ENCODE measurements at places on chromosomes 7 and 10.

- no peak for DNase-seq
Observed at GRCh38 chr10:27699776-27700175, 45.8 kb downstream of the MKX start.

DNA sequence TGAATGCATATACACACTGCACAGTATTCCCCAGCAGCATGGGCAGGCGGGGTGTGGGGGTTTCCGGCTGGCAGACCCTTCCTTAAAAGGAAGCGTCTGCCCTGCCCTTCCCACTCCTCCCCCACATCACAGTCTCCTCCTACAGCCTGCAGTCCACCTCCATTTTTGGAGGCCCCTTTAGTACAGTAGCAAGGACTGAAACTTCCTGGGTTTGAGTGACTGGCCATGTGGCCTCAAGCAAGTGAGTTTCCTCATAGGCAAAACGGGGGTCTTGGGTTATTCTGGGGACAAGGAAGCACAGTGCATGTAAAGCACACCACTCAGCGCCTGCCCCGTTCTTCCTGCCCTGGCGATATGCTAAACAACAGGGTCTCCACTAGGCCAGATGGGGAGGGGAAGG lies 62.1 kb upstream of the COL13A1 start:
- no peak for DNase-seq

DNA sequence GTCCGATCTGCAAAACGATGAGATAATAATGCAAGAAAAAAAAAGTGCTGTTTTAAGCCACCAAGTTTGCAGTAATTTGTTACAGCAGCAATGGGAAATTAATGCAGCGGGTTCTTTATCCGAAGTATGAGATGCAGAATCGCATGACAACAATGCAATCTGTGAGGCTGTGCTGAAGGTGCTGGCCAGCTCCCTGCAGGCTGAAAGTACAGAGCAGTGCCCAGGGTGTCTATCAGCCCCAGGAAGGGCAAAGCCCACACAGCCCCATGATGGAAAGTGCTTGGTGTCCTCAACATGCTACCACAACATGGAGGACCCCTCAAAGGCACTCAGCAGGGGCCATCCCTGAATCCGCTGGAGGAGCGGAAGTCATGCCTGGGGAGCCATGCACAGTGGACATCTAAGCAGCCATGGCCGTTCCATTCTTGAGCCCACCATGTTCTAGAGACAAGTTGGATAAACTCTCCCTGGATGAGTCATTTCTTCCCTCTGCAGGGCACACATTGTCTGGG lies 199.5 kb upstream of the PFKP start:
- DNase-seq, result no peak

GRCh38 chr10:97887399-97887798 lies 37.8 kb downstream of the GOLGA7B start:
- no peak for DNase-seq

DNA sequence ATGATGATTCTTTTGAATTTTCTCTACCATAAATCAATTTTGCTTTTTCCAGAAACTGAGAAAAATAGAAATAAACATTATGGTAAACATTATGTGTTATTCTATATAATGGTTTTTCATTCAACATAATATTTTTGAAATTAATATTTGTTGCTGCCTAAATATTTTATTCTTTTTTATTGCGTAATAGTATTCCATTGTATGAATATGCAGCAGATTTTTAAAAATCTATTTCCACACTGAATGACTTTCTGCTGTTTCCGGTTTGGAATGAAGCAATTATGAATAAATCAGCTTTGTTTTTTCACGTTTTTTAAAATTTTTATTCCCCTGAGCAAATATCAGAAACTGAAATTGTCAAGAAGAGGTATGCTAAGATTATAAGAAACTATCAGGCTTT lies 335.2 kb upstream of the KCND2 start:
- no peak for DNase-seq
